Stimulated activated CD8-positive, alpha-beta memory T cell treated with anti-CD3 and anti-CD28 coated beads, Interleukin-4, amount 100 ng/mL, for 1 hour (primary cell): ENCODE measurements at places on chromosomes 5 and 9.

- DNase-seq = no peak
Measured at GRCh38 chr5:181043285-181044092, 3.4 kb downstream of the BTNL9 start.

GRCh38 chr9:115674091-115674490 is 479.5 kb upstream of the PAPPA start:
- DNase-seq = no peak

GRCh38 chr5:98175474-98175873 is 598.0 kb upstream of the RGMB start:
- DNase-seq = no peak

GRCh38 chr5:17438027-17438426 is 60.0 kb upstream of the TAF11L2 start:
- no peak for DNase-seq

DNA sequence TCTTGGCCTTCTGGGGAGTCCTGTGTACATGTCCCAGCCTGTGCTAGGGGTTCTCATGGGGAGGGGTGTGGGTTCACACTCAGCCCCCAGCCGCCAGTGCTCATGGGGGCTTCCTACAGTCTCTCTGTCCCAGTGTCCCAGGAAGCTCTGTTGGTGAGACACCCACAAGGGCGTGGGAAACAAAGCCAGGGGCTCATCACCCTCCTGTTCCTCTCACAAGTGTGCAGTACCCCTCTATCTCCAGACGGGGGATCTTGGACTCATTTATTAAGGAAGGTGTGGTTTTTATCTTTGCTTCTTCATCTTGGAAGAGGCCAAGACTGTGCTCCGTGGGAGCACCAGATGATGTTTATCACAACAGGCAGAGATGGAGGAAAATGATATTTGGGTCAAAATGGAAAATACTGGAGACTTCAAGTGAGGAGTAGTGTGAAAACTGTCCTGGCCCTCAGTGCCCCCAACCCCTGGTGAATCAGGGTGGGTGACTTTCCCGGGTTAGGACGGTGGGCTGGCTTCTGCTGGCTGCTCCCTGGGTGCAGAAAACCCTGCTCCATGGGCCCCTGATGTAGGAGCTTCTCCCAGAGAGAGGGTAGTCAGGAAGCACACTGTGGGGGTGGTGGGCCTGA is 15.2 kb downstream of the TMEM171 start:
- DNase-seq = no peak

GRCh38 chr9:113548221-113549041 is 84.9 kb downstream of the RGS3 start:
- DNase-seq = no peak

DNA sequence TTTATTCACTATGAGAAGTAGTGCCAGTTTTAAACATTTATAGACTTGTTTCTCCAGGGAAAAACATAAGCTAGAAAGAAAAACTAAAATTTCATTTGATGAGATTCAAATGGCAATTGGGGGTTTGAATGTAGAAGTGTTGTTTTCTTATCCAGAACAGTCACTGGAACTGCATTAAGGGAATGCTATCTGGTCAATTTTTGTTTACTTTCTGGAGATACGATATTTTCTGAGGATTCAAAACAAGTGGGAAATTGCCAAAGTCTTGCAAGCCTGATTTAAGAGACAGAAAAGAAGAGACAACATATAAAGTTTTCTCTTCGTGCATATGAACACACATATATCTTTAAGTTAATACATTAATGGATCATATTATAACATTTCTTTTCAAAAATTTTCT is 118.4 kb downstream of the NXNL2 start:
- DNase-seq = no peak

DNA sequence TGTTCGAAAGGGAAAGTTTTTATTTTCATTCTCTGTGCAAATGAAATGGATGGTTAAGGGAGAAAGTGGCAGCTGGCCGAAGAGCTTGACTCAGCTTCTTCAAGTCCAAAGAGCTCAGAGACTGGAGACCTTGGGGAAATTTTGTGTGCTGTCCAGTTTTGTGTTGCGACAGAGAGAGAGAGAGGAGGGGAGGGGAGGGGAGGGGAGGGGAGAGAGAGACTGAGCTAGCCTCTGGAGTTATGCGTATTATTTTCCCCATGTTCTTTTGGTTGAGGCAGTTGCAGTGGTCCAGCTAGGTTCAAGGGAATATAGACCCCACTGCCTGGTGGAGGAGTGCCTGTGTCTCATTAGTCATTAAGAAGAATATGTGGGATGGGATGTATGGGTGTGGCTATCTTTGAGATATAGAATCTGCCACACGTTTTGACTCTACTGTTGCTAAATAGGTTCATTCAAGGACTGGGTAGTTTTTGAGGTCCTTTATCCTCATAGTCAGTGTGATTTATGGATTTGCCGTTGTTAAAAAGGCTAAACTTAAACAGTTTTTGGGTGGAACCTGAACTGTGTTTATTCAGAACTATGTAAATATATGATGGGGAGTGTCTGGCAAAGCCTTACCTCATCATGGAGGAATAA is 69.7 kb downstream of the ARHGAP26 start:
- no peak for DNase-seq

GRCh38 chr9:69314547-69314946 is 10.5 kb upstream of the ENTREP1 start:
- no peak for DNase-seq

GRCh38 chr9:70080481-70081119 is 37.0 kb downstream of the MAMDC2 start:
- DNase-seq = no peak

GRCh38 chr5:17714186-17714585 is 79.9 kb downstream of the TAF11L14 start:
- no peak for DNase-seq

GRCh38 chr9:91773156-91773555 is 176.9 kb downstream of the ROR2 start:
- DNase-seq = no peak

GRCh38 chr5:55226934-55227663 is at the start of gene MCIDAS:
TSS of gene MCIDAS (minus strand) at chr5:55227315. CDS start at chr5:55227138, 177 bp downstream.
- no peak for DNase-seq

- DNase-seq = no peak
Measured at GRCh38 chr5:28499766-28500290, 1461.4 kb upstream of the CDH9 start.

GRCh38 chr5:40572937-40573336 is 106.8 kb upstream of the PTGER4 start:
- no peak for DNase-seq

DNA sequence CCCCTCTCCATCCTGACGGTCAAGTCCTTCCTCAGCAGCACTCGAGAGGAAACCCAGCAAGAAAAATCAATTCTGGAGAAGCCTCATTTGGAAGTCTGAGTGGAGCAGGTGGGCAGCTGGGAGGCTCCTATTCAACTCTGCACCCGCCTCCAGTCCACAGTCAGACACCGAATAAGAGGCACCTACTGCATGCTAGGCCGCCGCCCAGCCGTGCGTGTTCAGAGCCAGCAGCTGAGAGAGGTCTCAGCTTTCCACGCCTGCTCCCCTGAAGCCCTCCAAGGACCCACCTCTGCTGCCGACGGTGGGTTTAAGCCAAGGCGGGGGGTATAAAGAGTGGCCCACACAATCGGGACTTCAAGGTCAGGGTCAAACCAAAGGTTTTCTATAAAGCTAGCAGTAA is 41.9 kb downstream of the VAV2 start:
- DNase-seq = no peak

DNA sequence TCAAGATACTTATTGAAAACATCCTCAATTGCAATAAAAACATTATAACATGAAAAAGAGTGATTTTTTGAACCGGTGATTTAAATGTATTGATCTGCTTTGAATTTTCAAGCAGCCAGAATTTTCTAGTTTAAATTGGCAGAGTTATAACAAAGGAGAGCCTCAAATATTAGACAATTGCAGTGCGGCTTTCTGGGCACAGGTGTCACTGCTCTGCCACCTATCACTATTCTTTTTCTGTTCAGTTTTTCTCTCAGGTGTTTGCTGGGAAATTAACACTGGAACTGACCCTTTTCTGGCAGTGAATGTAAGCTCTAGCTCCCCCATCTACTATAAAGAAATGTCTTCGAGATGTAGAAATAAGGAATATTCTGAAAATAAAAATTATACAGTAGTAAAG is 23.0 kb downstream of the ZBED3 start:
- DNase-seq = no peak

- no peak for DNase-seq
Measured at GRCh38 chr9:76634356-76635054, 129.7 kb upstream of the PCA3 start.

DNA sequence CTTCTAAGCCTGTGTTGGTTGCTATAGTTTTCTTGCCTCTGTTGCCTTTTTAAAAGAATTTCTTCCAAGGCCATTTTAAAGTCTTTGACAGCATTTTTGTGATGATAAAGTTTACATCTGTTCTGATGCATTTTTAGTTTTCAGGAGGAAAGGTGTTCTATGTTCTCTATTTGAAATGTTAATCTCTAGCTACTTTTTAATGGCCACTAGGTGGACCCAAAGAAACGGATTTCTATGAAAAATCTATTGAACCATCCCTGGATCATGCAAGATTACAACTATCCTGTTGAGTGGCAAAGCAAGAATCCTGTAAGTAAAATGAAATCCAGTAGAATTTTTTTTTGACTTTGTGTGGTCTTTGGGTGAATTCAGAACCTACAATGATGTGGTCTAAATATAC is 60.2 kb downstream of the MELK start:
- no peak for DNase-seq

DNA sequence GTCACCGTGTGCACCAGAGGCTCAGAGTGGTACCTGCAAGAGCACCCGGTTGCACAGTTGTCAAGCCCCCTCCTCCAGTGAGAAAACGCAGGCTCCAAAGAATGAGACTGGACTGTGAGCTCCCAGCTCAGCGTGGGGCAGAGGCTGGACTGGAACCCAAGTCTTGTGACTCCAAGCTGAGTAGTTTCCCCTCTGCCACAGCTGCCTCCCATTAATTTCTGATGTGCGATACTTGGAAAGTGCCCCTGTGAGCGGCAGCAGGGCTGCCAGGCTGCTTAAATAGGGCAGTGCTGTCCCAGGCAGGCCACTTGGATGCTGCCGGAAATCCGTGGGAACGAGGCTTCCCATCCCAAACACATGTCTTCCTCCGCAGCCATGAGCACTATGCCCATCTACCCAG is 62.2 kb upstream of the ANGPTL2 start:
- DNase-seq = no peak

- no peak for DNase-seq
Measured at GRCh38 chr9:99753436-99753835, 68.2 kb upstream of the NR4A3 start.

DNA sequence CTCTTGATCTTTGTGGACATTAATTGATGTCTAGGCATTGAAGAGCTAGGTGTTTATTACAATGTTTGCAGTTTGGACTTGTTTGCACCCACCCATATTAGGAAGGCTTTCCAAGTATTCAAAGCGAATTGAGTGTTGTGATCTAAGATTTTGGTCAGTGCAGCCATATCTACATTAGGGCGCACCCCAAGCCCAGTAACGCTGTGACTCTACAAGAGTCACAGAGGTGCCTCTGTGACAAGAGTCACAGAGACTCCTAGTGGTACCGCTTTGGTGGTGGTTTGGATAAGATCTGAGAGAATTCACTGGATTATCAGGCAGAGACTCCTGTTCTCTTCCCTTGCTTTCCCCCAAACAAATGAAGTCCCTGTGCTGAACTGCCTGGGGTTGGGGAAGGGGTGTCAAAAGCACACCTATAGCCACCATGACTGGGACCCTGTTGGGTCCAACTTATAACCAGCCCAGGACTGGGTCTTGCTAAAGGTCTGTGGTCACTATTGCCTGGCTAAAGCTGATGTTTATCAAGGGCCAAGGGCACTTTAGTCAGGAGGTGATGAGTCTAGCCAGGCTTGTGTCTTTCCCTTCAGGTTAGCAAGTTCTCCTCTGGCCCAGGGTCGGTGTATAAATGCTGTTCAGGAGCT is 114.1 kb upstream of the RIOK2 start:
- DNase-seq = no peak

- DNase-seq = no peak
Measured at GRCh38 chr5:103021314-103021713, 98.6 kb downstream of the GIN1 start.

GRCh38 chr9:110669433-110669832 is 842 bp downstream of the MUSK start:
- no peak for DNase-seq

GRCh38 chr5:155091768-155092717 is 78.5 kb downstream of the KIF4B start:
- no peak for DNase-seq

- no peak for DNase-seq
Measured at GRCh38 chr5:104050436-104050835, 487.8 kb upstream of the NUDT12 start.

DNA sequence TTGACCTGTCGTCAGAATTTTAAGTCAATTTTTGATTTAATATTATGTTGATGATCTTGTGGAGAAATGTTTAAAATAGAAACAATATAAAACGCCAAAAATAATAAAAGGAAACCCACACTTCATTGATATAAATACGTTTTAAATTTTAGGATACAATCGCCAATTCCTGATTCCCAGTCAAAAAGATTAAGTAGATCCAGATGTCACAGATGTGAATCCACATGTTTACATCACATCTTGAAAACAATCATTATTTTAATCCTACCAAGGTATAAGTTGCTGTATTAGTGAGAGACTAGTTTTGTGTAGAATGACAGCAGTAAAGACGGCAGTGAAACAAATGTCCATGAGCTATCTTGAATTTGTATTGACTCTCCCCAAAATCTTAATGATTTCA is 4.9 kb downstream of the TAS2R1 start:
- DNase-seq = no peak

GRCh38 chr5:92979716-92980115 is 601.3 kb downstream of the NR2F1-AS1 start:
- DNase-seq = no peak

DNA sequence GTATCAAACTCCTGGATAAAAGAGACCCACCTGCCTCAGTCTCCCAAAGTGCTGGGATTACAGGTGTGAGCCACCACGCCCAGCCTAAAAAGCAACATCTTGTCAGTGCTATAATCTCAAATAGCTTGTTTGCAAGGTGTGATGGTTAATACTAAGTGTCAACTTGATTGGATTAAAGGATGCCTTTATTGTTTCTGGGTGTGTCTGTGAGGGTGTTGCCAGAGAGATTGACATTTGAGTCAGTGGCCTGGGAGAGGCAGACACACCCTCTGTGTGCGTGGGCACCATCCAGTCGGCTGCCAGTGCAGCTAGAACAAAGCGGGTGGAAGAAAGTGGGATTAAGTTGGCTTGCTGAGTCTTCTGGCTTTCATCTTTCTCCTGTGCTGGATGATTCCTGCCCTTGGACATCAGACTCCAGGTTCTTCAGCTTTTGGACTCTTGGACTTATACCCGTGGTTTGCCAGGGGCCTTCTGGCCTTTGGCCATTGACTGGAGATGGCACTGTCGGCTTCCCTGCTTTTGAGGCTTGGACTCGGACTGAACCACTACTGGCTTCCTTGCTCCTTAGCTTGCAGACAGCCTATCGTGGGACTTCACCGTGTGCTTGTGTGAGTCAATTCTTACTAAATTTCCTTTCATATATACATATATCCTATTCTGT is 28.1 kb downstream of the TARS1 start:
- DNase-seq = no peak
